IPS DF 19.7 (cell line): ENCODE measurements at places on chromosomes 2 and 18.

DNA sequence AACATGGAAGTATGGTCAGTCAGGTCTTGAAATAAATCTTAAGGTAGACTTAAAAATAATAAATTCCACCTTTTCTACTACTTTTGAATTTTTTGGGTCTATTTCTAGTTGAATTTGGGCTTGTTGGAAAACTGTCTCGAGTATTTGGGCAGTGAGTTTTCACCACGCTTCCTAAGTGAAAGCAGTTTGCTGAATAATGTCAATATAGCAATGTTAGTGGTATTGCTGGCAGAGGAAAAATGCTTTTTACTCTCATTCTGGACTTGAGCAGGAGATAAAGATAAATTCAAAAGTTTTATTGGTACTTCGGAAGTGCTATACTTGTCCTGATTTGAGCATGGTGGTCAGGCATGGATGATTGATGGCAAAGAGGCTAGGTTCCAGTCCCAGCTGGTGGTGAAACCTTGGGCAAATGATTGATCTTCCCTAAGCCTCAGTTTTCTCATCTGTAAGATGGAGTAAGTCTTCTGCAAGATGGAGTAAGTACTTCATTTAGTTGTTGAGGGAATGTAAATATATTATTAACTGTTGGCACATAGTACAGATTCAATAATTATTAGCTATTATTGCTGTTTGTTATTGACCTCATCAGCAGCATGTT, 503.5 kb upstream of the ZEB2 start:
- no peak for DNase-seq

DNA sequence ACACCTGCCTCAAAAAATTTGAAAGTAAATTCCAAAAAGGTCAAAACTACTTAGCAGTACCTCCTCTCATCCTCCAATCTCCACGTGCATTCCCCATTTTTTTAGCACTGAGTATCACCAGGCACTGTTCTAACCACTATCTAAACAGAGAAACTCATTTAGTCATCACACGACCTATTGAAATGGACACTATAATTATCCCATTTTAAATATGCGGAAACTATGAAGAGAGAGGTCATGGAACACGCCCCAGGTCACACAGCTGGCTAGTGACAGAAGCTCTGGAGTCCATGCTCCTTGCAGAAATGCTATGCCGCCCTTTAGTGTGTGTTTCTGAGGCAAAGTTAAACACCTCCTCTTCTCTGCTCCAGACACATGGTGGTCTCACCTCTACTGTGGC, 99.5 kb downstream of the CABYR start:
- no peak for DNase-seq

- DNase-seq: no peak
Measured at GRCh38 chr2:903223-903900, 47.3 kb upstream of the SNTG2 start.

DNA sequence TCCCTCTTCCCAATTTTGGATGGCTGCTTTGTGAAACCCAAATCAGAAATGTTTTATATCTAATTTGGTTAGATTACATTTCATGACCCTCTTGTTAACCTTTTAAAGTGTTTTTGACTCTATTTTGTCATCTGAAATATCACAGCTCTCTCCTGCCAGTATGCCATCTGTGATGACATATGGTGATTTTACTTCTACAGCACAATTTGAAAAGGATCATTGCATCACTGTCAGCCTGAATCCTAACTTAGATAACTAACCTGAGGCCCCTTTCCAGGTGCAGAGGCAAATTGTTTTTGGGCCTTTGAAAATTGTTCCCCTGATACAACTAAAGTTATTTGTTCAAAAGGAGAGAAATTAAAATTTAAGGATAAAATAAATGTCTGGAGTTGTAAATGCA, 1023.4 kb upstream of the LRRTM1 start:
- no peak for DNase-seq

GRCh38 chr2:1795261-1796231, 51.2 kb upstream of the PXDN start:
- DNase-seq: no peak

DNA sequence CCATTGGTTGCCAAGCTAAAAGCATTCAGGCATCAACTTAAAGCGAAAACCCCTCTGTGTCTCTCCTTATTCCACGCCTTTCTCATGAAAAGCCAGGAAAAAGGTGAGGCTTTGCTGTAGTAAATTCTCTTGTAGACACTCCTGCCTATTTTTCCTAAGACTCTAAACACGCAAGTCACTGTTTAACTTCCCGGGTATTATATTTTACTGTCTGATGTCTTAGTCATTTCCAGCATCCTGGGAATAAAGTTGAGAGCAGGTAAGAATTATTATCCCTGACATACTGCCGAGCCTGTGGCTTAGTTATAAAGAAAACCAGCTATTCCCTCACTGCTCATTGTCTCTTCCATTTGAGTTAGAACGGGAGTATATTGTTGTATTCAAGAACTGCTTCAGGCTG, 112.4 kb upstream of the GATA6 start:
- DNase-seq: no peak

GRCh38 chr2:219542931-219543595, 546 bp downstream of the CHPF start:
- no peak for DNase-seq

GRCh38 chr18:73487966-73488365, 620.2 kb upstream of the NETO1 start:
- DNase-seq: no peak

DNA sequence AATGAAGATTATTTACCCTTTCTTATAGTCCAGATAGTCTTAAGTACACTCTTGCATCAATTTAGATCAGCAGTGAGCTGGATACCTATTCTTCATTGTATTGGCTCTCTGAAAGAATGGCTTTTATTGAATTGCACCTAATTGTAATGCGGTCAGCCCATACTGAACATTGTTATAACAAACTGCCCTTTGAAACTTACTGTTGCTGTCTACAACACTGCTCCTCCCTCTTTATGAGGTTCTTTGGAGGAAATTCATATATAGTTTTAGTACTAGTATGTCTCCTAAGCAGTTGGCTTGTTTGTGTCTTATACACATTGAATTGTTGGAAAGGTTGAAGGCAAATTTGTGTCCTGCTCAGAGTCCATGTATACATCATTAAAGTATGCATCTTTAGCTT, 66.5 kb upstream of the UGP2 start:
- DNase-seq: no peak
